Stimulated activated CD4-positive, alpha-beta T cell treated with anti-CD3 and anti-CD28 coated beads, Interleukin-12 subunit alpha, Interleukin-12 subunit beta, amount 100 ng/mL, for 24 hours (primary cell): ENCODE measurements at places on chromosomes 16 and 17.

GRCh38 chr17:78806451-78806850 is 24.4 kb upstream of the CYTH1 start:
- no peak for DNase-seq

DNA sequence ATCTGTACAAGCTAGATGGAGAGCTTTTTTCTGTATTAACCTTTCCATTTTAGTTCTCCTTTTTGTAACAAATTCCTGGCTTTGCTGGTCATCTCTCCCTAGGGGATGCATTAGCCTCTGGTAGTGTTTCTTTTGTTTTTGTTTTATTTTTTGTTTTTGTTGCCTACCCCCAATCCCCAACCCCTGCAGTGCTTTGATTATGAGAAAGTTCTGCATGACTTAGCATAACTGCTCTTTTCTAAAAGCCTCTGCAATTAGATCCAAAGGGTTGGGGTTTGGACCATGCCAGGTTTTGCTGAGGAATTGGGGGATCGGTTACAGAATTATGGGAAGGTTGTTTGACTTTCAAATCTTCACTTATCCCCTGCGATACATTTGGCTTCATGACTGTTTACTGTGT is 98.2 kb downstream of the ADAMTS18 start:
- DNase-seq = no peak

GRCh38 chr17:43471585-43472160 is 12.1 kb upstream of the DHX8 start:
- DNase-seq = no peak

GRCh38 chr16:26606381-26607150 is 460.2 kb upstream of the C16orf82 start:
- DNase-seq = no peak

DNA sequence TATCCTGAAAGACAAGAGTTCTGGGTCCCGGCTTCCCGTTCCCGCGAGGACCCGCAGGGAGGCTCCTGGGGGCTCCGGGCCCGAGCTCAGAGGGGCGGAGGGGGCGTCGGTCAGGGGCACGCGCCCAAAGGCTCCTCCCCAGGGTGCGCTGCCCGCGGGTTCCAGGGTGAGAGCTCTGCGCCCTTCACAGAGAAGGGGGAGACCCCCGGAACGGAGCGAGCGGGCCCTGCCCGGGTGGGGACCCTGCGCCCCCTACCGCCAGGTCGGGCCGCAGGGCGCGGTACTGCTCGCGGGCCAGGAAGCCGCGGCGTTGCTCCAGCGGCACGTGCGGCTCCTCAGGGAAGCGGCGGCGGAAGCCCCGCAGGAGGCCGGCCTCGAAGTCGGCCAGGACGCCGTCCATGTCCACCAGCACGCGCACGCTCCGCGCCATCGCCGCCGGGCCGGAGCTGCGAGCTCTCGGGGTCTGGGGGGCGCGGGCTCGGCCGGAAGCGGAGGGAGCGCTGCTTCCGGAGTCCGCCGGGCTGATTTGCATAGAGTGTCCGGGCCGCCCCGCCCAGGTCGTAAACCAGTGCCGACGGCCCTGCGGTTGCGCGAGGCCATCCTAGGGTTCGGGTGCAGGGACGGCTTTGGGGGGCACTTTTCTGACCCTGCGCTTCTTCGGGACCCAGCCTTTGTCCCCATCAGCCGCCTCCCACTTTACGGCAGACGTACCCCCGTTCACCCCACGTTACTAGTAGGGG is at the start of gene NT5C:
NT5C (minus strand) TSS at position 465 of the 740 bp plus-strand sequence; CDS start at position 430, 35 bp downstream.
- peak; percentile 54 for DNase-seq

DNA sequence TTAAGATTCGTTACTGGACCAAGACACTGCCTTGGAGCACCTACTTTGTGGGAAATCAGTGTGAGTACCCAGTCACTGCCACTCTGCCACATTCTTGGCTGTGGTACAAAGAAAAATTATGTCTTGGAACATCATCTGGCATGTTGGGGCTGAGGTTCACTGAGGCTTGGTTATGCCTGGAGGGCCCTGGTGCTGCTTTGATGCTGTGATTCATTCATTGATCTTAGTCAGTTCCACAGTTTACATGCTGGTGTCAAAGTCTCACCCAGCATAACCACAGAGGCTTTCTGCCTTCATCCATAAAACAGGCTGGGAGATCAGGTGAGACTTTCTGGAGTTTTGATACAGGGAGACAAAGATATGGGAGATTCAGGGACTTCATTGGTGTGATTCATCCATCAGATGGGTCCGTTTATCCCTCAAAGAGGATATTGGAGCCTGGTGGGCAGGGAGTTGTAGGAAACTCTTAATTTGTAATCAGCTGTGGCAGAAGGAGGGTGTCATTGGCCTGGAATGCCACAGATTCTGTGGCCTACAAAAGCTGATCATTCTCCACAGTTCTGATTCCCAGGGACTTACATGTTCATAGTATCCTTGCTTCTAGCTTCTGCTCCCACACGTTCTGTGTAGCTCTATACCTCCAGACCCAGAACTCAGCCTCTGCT is 322.5 kb downstream of the PMP22 start:
- DNase-seq = no peak
